ENCODE measurements at places on chromosomes 1 and 21. TPM values are rescaled to one million over a fixed set of nuclear protein-coding genes. Genes with fewer than 3 reads are reported as not detected.

GRCh38 chr1:181036107-181036836 is 2.5 kb downstream of the MR1 start:
- no peak for DNase-seq
- H3K4me1 ChIP-seq: peaks cover 18% of the 10 kb centered on the region
- no peaks in the 10 kb centered on the region for H3K27me3 ChIP-seq
- no peak overlapping the region for H3K27ac ChIP-seq

DNA sequence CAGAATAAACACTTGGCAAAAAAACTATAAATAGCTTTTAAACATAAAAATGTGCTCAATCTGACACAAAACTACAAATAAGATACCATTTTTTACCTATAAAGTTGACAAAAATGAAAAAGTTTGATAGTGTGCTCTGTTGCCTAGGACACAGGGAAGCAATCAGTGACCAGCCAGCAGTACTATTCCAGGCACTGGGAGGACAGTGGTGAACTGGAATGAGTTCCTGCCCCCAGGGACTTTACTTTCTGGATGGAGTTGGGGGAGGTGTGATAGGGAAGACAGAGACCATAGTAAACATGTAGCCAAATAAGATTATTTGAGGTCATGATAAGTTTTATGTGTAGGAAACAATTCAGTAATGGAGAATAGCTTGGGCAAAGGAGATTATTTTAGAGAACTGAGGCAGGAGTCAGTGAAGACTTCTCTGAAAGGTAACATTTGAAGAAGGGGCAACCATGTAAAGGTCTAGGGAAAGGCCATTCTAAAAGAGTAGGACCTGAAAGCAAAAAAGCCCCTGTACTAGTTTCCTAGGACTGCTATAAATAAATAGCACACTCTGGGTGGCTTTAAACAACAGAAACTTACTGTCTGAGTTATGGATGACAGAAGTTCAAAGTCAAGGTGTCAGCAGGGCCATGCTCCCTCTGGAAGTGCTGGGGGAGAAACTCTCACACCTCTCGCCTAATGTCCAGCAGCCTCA is 42.0 kb downstream of the EEIG2 start:
- H3K27ac ChIP-seq: no peak overlapping the region
- DNase-seq: no peak
- H3K27me3 ChIP-seq: no peaks in the 10 kb centered on the region
- no peak overlapping the region for H3K4me3 ChIP-seq

DNA sequence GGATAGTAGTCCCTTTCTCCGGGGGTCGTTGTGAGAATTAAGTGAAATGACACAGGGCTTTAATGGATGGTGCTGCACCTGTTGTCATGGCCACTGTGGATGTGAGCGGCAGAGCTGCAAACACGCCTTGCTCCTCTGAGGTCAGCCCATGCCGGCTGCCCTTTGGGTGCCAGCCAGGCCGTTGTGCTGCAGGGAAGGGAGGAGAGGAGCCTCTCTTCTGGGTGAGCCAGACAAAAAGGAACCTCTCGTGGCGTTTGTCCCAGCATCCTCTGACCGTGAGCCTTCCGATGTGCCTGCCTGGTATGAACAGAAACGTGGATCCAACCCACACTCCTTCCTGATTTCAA is 383.0 kb upstream of the VAMP3 start:
- H3K27me3 ChIP-seq: no peaks in the 10 kb centered on the region
- peak overlapping the region; percentile 89 for H3K27ac ChIP-seq
- H3K36me3 ChIP-seq: no peaks in the 10 kb centered on the region
- peaks cover 48% of the 10 kb centered on the region for H3K4me1 ChIP-seq

DNA sequence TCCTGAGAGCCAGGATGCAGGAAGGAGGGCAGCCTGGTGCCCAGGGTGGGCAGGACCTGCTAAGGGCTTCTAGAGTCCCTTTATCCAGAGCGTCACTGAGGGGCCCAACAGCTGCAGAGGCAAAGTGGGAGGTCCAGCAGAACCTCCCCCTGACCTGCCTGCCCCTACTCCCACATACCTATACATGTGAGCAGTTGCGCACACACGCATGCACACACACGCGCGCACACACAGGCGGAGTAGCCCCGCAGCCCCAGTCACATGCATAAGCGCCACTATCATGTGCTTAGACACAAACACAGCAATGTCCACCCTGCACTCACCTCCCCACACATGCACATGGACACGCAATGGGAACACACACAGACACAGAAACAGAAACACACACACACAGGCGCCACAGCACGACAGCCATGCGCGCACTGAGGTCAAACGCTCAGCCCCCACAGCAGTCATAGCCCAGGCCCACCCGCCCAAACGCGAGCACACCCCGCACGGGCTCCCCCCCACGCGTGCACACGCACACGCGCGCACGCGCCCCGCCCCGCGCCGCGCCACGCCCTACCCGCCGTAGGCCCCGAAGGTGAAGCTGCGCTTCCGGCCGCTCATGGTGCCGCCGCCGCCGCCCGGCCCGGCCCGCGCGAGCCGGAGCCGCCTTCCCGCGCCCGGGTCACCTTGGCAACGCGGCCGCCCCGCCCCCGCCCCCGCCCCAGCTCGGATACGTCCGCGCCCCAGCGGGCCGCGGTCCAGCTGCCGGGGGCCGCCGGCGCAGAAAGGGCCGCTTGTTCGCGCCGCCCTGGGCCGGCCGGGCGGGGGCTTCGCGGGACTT is 17.7 kb downstream of the RAP1GAP start:
- H3K27me3 ChIP-seq: peaks cover 23% of the 10 kb centered on the region
- peak overlapping the region; percentile 75 for H3K4me3 ChIP-seq
- H3K27ac ChIP-seq: no peak overlapping the region
- no peak for DNase-seq
- H3K36me3 ChIP-seq: no peaks in the 10 kb centered on the region

DNA sequence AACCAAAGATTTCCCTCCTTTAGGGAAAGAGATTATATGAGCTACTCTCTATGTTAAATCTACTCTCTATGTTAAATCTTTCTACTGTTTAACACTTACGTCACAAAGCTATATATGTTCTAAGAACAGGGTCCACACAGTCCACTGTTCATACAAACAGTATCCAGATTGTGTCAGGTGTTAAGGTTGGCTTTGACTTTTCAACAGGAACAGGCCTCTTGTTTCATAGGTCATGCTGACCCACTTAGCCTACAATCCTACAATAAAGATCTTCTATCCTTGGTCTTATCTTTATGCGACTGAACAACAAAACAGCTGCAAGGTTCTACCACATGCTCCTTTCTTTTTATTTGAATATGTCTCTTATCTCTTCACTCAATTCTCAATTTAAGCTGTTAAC is 134.9 kb downstream of the LTN1 start:
- no peak for DNase-seq
- H3K36me3 ChIP-seq: no peaks in the 10 kb centered on the region
- H3K27me3 ChIP-seq: no peaks in the 10 kb centered on the region
- H3K4me3 ChIP-seq: no peak overlapping the region
- no peak overlapping the region for H3K27ac ChIP-seq

LAPTM5 gene
- total RNA-seq: not detected

GRCh38 chr1:162235241-162235800 is 141.3 kb downstream of the SPATA46 start:
- no peak overlapping the region for H3K27ac ChIP-seq
- H3K4me3 ChIP-seq: no peak overlapping the region
- H3K4me1 ChIP-seq: no peaks in the 10 kb centered on the region
- H3K27me3 ChIP-seq: peaks cover 23% of the 10 kb centered on the region

DNA sequence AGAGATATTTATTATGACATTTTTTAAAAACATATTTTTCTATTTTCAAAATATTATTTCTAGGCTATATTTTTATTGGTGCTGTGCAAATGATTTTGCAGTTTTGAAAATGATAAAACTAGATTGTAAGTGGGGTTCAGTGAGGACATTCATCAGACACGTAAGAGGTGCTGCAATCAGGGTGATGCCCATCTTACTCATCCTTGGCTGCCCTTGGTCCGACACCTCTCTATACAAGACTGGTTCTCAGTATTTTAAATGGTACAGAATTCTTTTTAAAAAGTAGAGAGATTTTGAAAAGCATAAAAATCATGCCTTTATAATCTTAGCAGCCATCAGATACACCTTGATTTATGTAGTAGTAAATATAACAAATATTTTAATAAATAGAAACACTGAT is 24.0 kb downstream of the HENMT1 start:
- H3K27ac ChIP-seq: no peak overlapping the region
- peaks cover 18% of the 10 kb centered on the region for H3K36me3 ChIP-seq
- no peaks in the 10 kb centered on the region for H3K27me3 ChIP-seq

- H3K4me3 ChIP-seq: no peak overlapping the region
- no peak overlapping the region for H3K27ac ChIP-seq
- H3K27me3 ChIP-seq: peaks cover 7% of the 10 kb centered on the region
These were observed 58.1 kb upstream of the TMEM51 start for GRCh38 chr1:15095496-15095875.

- no peaks in the 10 kb centered on the region for H3K36me3 ChIP-seq
- no peak for DNase-seq
- H3K27me3 ChIP-seq: peaks cover 44% of the 10 kb centered on the region
- H3K4me3 ChIP-seq: no peak overlapping the region
These were observed 31.3 kb downstream of the CBR1 start for GRCh38 chr21:36100971-36101641.

GRCh38 chr1:220281159-220281574 is 8.9 kb upstream of the RAB3GAP2 start:
- H3K36me3 ChIP-seq: no peaks in the 10 kb centered on the region
- H3K27me3 ChIP-seq: peaks cover 13% of the 10 kb centered on the region
- no peak for DNase-seq
- H3K4me3 ChIP-seq: no peak overlapping the region
- H3K27ac ChIP-seq: no peak overlapping the region
- H3K4me1 ChIP-seq: no peaks in the 10 kb centered on the region

PTP4A2 gene
- 142 TPM for total RNA-seq

- no peak overlapping the region for H3K4me3 ChIP-seq
- DNase-seq: peak; percentile 82
- peaks cover 2% of the 10 kb centered on the region for H3K4me1 ChIP-seq
- no peaks in the 10 kb centered on the region for H3K27me3 ChIP-seq
These were observed 38.8 kb downstream of the NPHP4 start for GRCh38 chr1:5953386-5953785.

DNA sequence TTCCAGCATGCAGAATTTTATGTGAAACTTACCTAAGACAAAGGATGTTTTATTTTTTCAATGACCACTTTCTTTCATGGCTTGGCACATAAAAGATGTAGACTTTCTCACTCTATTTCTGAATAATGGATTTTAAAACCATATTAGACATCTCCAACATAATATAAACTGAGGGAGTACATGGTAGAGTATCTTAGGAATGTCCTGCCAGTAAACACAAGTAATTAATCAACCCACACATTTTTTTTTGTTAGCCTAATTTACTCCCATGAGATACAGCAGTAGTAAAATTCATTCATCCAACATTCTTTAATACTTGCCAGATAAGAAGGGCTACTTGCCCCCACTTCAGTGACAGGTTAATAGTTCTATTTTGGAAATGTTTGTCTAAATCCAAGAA is 235.4 kb upstream of the ADAMTS5 start:
- no peaks in the 10 kb centered on the region for H3K36me3 ChIP-seq
- no peak overlapping the region for H3K27ac ChIP-seq
- H3K4me1 ChIP-seq: peaks cover 20% of the 10 kb centered on the region

- H3K4me1 ChIP-seq: peaks cover 38% of the 10 kb centered on the region
- no peaks in the 10 kb centered on the region for H3K27me3 ChIP-seq
- H3K27ac ChIP-seq: no peak overlapping the region
- H3K36me3 ChIP-seq: peaks cover 4% of the 10 kb centered on the region
- no peak for DNase-seq
These were observed 271.8 kb upstream of the C1orf105 start for GRCh38 chr1:172148707-172149106.

INSRR gene
- total RNA-seq: 0.08 TPM

Measured in osteocyte (in vitro differentiated cells).